HepG2 (cell line): ENCODE measurements at places on chromosomes 7 and 10. TPM values are rescaled to one million over a fixed set of nuclear protein-coding genes. Genes with fewer than 3 reads are reported as not detected.

The UBE2H gene
- total RNA-seq, result 15.5 and 18.7 TPM in 2 replicates

The CALCR gene
- not detected in 2 replicates for total RNA-seq

The SFTPA1 gene
- total RNA-seq, result not detected in 2 replicates

The ZNF783 gene
- total RNA-seq, result 1.3 and 5.2 TPM in 2 replicates

The ADIRF gene
- total RNA-seq, result 0.40 and 0.44 TPM in 2 replicates

The AKR1D1 gene
- 37.0 and 59.5 TPM in 2 replicates for total RNA-seq

The FMC1 gene
- total RNA-seq, result 50.7 and 59.2 TPM in 2 replicates

The SCIN gene
- not detected in 2 replicates for total RNA-seq

The PTTG1IP2 gene
- total RNA-seq, result not detected in 2 replicates

The NOM1 gene
- total RNA-seq, result 17.3 and 26.2 TPM in 2 replicates

The CYP3A5 gene
- 1.7 and 5.7 TPM in 2 replicates for total RNA-seq
